Amniotic stem cell (primary cell): ENCODE measurements at places on chromosomes 7 and 10.

DNA sequence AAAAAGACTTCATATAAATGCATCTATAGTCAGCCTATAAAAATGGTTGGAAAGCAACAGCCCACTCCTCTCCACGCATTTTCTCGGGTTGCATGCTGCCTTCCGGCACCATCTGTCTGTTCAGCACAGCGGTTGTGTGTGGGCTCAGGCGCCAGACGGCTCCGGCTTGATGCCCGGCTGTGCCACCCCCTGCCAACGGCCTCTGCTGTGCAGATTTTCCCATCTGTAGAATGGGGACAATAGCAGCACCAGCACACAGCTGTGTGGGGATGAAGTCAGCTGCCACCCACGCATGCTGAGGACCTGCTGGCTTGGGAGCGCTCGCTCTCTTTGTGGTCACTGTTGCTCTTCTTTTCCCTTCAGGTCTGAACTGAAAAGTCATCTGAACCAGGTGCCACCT, 19.5 kb downstream of the PRKAG2 start:
- no peak for DNase-seq

GRCh38 chr7:96244244-96244991, 77.5 kb downstream of the SLC25A13 start:
- DNase-seq: no peak

DNA sequence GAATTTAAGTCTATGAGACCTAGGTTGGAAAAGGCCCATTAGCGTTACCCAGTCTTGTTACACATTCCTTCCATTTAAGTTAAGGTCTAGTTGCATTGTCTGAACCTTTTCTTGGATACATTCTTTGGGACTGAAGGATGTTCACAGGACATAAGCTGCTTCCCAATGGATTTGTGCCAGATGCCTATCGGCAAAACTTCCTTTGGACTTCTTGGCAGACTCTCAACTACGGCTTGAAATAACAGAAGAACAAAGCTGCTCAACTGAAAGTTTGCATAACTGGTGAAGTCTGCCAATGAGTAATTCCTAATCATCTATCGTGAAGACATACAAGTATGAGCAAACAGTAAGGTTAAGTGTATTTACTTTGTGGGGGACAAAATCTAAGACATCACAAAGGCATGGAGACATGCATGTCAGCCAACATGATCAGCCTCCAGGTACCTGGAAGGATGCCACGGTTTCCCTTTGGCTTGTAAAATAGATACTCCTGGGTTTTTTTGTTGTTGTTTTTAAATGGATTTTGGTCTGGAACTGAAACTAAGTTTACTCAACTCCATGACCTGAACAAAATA, 35.4 kb downstream of the MALSU1 start:
- DNase-seq: peak; percentile 91

DNA sequence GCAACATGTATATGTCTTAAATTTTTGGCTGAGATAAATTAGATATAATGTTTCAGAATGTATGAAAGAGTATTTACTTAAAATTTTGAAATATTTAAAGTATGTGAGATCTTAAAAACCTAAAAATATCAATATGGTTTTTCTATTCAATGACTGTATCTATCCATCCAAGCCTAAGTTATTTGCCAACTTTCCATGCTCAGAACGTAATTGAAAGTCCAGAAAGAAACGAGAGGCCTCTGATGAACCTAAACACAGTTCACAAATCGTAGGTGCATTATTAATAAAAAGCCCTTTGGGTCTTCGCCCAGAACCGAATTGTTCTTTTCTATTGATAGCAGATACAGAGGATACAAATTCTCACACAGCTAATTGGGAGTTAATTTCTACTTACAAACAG, 6.5 kb downstream of the SVIL start:
- no peak for DNase-seq

GRCh38 chr10:9561821-9562505, 1455.7 kb upstream of the CELF2 start:
- no peak for DNase-seq

DNA sequence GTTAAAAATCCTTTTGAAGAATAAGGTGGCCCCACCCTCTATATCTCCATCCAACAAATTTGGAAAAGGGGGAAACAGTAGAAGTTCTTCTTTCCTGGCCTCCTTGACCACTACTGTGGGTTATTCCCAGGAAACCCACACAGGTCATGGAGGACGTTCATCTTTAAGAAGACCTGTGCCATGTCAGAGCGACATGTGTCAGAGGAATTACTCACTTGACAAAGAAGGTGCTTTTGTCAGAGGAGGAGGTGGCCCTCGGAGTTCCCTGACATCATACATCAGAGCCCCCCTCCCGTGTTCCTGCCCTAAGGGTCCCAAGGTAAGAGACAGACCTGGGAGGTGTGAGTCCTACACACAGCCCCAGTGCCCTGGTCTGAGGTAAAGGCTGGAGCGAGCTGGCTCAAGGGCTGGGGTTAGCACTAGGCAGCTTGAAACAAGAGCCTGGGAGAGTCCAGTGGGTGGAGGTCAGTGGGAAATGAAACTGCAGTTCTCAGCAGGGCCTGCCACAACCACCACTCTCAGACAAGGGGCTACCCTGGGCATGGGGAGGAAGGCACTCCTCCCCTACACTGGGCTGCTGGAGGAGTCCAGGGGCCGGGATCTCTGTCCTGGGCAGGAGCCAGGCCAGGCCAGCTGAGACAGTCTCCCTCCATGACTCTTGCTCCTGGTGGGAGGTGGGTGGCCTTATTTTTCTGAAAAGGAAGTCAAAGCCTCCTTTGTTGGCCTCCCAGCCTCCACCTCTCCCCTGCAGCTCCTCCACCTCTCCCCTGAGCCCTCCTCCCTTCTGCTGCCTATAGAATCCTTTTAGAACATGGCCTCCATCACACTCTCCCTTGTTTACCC, 21.8 kb upstream of the ZMIZ1 start:
- DNase-seq: no peak

GRCh38 chr7:1843921-1844335, 173.9 kb downstream of the ELFN1 start:
- DNase-seq: no peak

DNA sequence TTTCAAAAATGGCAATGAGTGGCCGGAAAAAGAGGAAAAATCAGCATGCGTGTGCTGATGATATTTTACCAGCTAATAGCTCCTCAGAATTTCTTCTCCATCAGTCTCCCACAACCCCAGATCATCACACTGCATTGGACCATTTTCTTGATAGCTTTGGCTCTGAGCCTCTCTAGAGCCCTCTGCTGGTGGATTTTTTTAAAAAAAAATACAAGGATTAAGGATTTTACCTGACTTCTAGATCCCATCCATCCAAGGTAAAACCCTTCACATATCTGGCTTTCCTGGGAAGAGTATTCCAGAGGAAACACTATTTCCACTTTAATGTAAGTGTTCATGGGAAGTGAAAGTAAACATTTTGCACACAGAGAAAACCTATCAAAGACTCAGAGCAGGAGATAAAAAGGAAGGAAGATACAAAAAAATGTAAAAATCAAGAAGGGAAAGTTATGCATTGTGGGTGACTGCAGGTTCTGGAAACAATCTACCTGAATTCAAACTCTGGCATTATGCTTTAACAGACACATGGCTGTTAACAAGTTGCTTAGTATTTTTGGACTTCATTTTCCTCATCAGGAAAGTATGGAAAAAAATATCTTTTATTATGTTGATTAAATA, 380.9 kb downstream of the LRRTM3 start:
- peak; percentile 9 for DNase-seq

DNA sequence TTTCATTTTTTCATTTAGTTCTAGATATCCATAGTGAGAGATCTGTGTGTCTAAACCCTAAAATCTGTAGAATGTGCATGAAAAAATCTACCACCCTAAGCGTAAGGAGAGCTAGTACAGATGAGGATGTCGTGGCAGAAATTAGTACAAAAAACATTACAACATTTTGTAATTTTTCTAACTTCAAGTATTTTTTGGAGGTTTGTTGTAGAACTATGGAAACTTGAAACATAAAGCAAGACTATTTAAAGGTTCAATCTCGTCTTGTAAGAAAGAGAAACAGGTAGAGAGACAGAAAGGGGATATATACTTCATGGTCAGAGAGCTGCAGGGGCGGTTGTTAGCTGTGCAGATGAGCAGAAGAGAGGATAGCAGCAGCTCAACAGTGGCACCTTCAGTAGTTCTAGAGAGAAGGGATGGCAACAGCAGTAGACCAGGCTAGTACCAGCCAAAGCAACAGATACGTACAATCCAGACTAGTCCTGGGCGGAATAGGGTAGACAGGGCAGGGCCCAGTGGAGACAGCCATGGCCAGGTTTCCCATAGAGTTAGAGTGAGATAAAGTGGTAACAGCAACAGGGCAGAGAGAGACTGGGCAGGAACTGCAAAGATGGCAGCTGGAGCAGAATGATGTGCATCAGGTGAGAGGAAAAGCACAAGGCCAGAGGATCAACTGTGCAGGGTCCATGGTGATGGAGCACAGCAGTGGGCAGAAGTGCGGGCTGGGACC, 145.2 kb downstream of the FRMD4A start:
- no peak for DNase-seq

GRCh38 chr10:43409385-43410109, 561 bp upstream of the HNRNPF start:
- no peak for DNase-seq

GRCh38 chr7:130421684-130422083, 19.1 kb downstream of the CEP41 start:
- no peak for DNase-seq

- no peak for DNase-seq
These were observed 128.2 kb downstream of the PRKAG2 start for GRCh38 chr7:151748733-151749132.

GRCh38 chr10:43202224-43202656, 64.0 kb downstream of the CSGALNACT2 start:
- DNase-seq: no peak

DNA sequence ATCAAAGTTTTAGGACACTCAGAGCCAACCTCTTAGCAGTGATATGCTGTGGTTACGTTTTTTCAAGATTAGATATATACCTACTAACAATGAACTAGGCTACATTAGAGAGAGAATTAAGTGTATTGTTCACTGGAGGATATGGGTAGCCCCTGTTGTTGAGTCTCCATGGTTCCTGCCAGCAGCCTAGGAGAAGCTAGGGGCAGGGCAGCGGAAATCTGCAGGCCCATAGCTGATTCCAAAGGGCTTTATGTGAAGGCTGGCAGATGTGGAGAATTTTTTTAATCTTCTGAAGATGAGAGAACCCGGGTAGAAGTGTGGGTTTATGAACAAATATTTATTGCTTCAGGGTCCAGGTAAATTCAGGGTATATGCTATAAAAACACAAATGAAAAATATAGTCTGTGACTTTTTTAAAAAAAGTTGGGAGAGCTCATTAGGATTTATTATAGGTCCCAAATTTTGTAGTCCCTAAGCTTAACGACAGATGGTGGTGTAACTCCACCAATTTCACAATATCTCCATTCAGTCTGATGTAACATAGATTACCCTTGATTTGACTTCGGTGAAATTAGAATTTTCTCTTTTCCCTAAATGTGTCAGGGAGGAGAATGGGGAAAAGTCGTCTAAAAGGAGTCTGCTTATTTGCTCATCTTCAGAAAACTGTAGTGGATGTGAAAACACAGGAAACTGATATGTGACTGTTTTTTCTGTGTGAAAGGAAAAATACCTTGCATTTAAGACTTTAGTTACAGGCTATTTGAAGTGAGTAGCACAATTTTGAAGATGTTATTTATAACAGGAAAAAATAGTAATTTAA, 163.0 kb upstream of the PPP1R3A start:
- no peak for DNase-seq

DNA sequence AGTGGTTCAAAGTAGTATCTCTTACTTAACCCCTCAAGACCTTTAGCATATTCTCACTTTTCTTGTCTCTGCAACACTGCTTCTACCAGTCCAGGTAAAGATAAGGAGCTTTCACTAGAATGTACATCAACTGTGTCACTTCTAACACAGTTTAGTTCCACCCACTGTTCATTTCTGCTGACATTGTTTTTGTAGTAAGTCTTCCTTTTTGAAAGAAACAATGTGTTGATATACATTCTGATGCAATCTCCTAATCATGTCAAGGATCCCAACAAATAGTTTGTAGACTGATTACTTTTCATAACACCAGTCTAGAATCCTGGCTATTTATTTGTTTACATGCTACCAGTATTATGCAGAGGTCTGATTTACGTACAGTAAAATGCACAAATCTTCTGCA, 47.5 kb downstream of the CCSER2 start:
- no peak for DNase-seq

DNA sequence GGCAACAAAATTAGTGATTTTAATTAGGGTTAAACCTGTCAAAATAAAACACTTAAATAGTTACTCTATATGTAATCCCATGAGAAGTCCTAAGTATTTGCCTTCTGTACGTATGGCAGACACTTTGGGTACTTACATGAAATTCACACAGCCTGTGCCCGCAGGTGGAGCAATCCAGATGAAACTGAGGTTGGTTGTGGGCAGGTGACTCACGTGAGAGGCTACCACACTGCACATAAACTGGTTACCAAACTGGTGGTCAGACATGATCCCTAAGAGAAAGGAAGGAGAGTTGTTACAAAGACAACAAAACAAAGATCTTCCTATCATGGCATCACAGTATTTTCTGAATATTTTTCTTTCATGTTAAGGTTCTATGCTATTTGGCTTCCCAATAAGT, 156.1 kb downstream of the RELN start:
- DNase-seq: no peak

DNA sequence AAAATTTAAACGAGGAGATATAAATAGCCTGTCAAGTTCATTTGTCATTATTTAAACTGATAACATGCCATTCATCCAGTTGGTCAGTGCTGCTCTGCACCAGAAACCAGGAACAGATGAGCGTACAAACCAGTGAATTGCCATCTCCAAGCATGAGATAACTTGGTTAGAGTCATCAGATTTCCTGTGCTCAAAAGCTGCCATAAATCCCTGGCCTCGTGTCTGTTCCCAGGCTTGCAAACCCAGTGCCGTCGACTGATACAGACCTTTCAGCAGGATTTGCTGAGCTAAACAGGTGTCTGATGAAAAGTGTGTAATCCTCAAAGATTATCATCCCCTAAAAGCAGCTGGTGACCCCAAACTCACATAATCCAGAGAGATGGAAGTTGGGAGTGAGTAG, 96.0 kb upstream of the SAMD8 start:
- no peak for DNase-seq

DNA sequence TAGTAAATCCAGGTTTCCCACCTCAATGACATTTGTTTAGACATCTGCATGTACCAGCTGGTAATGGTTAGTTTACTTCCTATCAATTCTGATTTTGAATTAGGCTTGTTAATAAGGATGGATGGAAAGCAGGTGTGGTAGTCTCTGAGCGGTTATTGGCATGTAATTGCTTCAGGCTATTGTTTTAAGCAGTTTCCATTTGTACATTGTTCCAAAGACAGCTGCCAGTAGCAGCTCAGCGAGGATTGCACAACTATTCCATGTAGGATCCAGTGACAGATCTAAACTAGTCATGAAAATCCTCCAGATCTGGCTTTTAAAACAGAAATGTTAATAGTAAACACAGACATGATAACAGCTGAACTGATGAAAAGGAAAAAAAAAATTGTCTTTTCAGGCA, 436.0 kb upstream of the ADARB2 start:
- no peak for DNase-seq

- DNase-seq: no peak
These were observed 116.5 kb downstream of the GRM3 start for GRCh38 chr7:86760236-86760635.

GRCh38 chr7:49324040-49324439, 399.7 kb downstream of the CDC14C start:
- no peak for DNase-seq

GRCh38 chr7:123652406-123652805, 3.3 kb upstream of the LMOD2 start:
- no peak for DNase-seq

- DNase-seq: no peak
These were observed 4.1 kb upstream of the ARHGAP21 start for GRCh38 chr10:24727786-24728185.

GRCh38 chr7:1669064-1669951, 769 bp upstream of the ELFN1 start:
- no peak for DNase-seq
